ENCODE measurements at places on chromosomes 13 and 19.

- peak; percentile 64 for DNase-seq
Measured at GRCh38 chr13:110228936-110229904, 77.7 kb downstream of the COL4A1 start.

- peak; percentile 65 for DNase-seq
Measured at GRCh38 chr13:45206340-45206739, 5.5 kb upstream of the KCTD4 start.

GRCh38 chr19:40598918-40599307, 2.3 kb upstream of the LTBP4 start:
- DNase-seq, result no peak

DNA sequence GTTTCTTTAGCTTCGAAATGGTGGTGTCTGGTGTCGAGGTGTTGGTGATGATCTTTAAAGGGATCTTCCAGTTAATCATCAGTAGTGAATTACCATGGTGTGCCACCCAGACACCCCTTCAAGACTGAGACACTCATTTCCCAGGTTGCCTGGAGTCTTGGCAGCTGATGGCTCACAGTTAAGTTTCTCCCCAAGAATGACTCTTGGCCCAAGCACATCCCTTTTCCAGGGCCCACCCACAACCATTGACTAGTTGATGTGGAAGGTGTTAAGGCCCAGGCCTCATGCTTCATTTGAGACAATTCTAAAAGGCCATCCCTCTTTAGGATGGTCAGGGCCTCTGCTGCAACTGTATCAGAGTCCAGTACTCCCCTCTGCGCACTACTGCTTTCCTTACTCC, 145.5 kb downstream of the FOXO1 start:
- no peak for DNase-seq

GRCh38 chr13:32141462-32141861, 109.9 kb downstream of the FRY start:
- DNase-seq, result no peak

DNA sequence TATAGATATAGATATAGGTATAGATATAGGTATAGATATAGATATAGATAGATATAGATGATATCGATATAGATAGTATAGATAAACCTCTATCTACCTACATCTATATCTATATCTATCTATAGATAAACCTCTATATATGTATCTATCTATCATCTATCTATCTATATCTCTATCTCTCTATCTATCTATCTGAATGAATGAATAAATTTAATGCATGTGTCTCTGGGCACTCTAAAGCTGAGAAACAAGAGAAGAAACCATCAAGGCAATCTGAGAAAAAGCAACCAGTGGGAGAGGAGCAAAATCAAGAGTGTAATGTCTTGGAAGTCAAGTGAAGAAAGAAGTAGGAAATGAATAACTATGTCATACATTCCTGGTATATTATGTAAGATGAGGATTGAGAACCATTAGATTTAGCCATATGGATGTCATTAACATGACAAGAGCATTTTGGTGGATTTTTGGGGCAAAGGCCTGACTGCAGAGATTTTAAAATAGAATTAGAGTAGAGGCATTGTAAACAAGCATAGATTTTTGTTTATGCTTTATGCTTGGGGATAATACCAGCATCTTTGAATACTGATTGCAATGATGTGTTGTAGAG, 1262.7 kb upstream of the MIR17HG start:
- DNase-seq, result no peak

GRCh38 chr19:1957562-1958248, 16.7 kb downstream of the CSNK1G2 start:
- no peak for DNase-seq

- DNase-seq, result peak; percentile 48
Measured at GRCh38 chr13:97911311-97912138, 42.0 kb upstream of the IPO5 start.

- DNase-seq, result no peak
Measured at GRCh38 chr13:111990362-111990761, 76.6 kb upstream of the SOX1 start.

- DNase-seq, result peak; percentile 35
Measured at GRCh38 chr19:17458970-17459369, 1.8 kb downstream of the NXNL1 start.

DNA sequence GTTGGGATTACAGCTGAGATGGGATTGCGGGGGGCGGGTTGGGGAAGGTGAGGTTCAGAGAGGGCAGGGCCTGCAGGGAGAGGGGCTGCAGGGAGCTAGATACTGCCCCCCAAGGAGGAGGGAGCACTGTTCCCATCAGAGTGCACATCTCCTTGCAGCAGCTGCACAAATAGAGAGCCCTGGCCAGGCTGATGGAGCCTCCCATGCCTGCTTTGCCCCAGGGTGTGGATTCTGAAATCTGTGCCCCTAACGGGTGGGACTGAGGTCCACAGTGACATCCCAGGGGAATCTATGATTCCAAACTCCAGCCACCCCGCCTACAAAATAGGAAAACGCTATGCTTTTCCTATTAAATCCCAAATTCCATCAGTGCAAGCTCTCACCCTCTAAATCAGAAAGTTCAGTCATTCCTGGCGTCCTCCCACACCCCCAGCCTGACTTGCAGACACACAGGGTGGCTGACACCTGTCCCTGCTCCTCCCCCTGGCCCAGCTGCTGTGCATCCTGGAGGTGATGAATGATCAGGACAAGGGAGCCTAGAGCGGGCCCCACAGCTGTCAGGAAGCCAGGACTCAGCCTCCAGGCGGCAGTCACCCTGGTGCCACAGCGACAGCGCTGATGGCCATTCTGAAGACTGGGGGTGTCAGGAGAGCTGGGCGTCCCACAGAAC, 6.3 kb upstream of the CEACAM21 start:
- DNase-seq, result no peak

- DNase-seq, result no peak
Measured at GRCh38 chr19:49560358-49560900, 19.9 kb downstream of the NOSIP start.

DNA sequence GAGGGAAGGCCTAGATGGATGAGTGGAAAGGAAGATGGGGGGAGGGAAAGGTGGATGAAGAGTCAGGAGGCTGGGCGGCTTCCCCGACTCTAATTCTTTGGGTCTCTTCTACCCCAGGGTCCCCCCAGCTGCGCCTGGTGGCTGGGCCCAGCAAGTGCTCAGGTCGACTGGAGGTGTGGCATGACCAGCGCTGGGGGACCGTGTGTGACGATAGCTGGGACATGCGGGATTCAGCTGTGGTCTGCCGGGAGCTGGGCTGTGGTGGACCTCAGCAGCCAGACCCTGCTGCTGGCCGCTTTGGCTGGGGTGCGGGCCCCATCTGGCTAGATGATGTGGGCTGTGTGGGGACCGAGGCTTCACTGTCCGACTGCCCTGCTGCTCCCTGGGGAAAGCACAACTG, 9.5 kb downstream of the SSC5D start:
- no peak for DNase-seq

DNA sequence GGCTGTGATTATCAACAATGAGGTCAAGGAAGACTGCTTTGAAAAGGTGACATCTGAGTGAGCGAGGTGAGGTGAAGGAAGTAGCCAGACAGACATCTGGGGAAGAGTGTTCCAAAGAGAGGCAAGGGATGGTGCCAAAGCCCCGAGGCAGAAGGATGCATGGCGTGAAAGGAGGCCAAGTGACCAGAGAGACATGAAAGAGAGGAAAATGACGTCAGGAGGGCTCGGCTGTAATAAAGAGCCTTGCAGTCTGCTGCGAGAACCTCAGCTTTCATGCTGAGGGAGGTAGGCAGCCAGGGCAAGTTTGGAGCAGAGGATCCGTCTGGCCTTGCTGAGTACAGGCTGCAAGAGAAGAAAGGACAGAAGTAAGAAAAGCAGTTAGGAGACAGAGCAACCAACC, 50.8 kb downstream of the FOXO1 start:
- no peak for DNase-seq

DNA sequence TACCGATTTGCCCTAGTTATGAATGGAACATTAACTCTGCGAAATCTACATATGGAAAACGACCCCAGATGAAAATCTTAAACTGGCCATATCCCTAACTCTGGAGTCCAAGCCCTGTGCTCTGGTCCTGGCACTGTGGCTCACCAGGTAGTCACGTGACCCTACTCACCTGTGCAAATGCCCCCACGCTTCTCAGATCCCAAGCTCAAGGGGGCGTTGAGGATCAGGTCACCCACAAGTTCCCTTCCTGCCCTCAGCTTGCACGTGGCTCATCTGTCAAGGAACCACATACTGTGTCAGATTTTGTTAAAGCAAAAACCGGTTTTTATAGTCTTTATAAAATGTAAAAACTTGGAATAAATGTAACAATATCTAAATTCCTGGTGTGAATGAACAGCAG, 324.0 kb downstream of the SHISA2 start:
- DNase-seq, result no peak

DNA sequence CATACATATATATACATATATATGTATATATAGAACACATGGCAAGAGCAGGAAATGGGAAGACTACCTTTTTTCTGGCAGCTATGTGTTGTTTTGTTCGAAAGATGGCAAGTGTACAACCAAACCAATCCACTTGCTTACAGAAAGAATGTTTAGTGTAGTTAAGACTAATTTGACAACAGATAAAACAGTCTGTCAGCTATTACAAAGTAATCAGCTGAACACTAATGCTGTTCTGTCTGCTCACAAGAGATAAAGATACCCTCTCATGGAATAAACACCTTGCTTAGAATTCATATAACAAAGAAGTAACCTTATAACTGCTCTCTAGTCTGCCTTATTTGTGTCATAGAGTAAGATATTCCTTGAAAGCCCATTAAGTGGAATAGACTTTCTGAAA, 858 bp upstream of the KCNRG start:
- no peak for DNase-seq

GRCh38 chr13:78085434-78086225, 167.0 kb upstream of the EDNRB start:
- DNase-seq, result no peak

DNA sequence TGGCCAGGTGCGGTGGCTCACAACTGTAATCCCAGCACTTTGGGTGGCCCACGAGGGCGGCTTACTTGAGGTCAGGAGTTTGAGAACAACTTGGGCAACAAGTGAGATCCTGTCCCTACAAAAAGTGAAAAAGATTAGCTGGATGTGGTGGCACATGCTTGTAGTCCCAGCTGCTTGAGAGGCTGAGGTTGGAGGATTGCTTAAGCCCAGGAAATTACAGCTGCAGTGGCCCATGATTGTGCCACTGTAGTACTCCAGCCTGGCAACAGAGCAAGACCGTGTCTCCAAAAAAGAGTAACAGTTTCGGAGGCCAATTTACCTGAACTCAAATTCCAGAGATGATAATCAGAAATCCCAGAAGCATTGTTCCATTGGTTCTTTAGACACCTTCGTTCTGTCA, 4.4 kb downstream of the ZNF473 start:
- DNase-seq, result no peak

GRCh38 chr19:29328586-29328985, 115.6 kb upstream of the UQCRFS1 start:
- no peak for DNase-seq

GRCh38 chr13:98535501-98536354, 41.2 kb downstream of the STK24 start:
- DNase-seq, result no peak

DNA sequence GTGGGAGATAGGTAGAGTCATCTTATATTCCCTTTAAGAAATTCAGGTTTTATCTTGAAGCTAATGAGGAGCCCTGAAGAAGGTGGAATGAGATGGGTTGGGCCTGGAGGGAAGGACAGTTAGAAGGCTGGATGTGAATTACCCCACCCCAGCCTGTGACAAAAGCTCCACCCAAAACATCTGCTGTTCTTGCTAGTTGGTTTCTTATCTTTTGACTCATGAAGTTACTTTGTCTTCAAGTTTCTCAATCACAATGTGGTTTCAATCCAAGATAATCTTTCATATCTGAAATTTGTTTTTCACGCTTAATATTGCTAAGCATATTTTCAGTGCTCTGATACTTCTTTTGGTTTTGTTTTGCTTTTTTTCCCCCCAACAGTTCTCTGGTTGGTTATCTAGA, 38.3 kb upstream of the HMGB1 start:
- no peak for DNase-seq

DNA sequence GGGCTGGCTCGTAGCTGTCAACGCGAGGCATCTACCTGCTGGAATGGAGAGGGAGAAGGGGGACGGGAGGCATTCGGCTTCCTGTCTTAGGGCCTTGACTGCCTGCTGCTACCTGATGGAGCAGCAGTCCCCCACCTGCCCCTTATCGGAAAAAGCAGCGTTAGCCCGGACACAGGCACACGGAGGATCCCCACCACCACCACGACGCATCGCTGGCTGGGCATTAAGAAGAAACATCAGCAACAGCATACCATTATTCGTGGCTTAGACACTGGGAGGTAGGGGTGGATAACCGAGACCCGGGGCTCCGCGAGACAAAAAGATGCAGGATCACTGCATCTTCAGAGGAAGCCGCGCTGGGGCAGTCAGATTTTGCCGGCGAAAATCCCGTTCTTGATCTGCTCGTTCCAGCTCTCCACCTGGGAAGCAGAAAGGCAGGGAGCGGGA, 1.1 kb downstream of the COX6B2 start:
- no peak for DNase-seq

DNA sequence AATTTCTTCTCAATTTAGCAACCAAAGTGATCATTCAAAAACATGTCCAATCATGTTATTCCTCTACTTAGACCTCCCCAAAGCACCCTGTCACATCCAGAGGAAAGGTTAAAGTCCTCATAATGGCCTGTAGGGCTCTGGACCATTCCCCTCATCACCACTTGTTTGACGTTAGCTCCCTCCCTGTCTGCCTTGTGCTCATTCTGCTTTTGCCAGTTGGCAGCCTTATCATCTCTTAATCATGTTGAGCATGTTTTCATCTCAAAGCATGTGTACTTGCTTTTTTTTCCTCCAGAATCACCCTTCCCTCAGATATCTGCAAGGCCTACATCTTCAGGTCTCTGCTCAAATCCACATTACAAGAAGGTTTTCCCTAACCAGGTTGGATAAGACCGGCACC, 25.9 kb downstream of the UBAC2 start:
- DNase-seq, result no peak

- DNase-seq, result no peak
Measured at GRCh38 chr13:49494645-49495044, 1.1 kb upstream of the PHF11 start.

DNA sequence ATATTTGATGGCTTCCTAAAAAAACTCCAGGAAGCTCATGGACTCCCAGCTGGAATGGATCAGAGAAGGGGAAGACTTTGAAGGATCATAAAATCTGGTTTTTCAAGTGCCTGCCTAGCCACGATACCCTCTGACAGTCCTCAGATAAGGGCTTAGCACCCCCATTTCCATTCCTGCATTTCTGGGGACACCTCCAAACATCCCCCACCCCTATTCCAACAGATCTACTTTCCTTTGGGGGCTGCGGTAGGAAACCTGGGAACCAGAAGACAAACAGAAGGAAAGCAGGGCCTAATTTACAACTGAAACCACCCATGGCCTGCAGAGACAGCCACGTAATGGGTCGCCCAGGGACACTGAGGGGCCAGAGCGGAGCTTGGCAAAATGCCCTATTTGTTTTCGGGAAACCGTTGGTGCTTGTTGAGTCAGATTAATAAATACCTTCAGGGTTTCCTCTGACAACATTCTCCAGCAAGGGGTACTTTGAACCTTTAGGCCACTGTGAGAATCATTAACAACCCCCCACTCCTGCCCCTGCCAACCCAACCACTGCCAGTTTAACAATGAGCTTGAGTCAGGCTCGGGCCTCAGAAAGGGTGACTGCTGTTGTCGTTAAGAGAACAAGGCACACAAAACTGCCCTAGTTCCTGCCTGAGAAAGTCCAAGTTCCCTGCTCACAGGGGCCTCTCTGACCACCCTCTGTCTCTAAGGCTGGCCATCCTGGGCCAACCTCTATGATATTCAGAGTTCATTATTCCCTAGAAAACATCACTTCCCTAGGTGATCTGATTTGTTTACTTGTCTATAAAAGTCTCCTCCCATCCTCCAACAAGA, 23.5 kb downstream of the RHPN2 start:
- peak; percentile 99 for DNase-seq

- peak; percentile 96 for DNase-seq
Measured at GRCh38 chr13:113820813-113821651, 42.8 kb downstream of the GAS6 start.
